ENCODE measurements at places on chromosomes 1 and 21.

- DNase-seq: no peak
These were observed 88.7 kb downstream of the HLX start for GRCh38 chr1:220967911-220968310.

DNA sequence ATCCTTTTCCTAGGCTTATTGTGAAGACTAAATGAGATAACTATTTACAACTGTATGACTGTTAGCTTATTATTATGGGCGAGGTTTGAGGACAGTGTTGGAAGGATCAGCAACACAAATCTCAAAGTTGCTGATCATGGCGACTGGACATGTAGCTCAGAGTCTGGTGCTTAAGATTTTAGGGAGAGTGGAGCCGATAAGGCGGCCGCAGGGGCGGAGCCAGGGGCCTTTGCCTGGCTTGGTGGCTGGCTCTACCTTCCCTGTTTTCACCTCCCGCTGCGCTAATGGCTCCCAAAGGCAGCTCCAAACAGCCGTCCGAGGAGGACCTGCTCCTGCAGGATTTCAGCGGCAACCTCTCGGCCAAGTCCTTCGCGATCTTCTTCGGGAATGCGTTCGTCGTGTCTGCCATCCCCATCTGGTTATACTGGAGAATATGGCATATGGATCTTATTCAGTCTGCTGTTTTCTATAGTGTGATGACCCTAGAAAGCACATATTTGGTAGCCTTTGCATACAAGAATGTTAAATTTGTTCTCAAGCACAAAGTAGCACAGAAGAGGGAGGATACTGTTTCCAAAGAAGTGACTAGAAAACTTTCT lies 45.5 kb downstream of the GIPC2 start:
- no peak for DNase-seq

DNA sequence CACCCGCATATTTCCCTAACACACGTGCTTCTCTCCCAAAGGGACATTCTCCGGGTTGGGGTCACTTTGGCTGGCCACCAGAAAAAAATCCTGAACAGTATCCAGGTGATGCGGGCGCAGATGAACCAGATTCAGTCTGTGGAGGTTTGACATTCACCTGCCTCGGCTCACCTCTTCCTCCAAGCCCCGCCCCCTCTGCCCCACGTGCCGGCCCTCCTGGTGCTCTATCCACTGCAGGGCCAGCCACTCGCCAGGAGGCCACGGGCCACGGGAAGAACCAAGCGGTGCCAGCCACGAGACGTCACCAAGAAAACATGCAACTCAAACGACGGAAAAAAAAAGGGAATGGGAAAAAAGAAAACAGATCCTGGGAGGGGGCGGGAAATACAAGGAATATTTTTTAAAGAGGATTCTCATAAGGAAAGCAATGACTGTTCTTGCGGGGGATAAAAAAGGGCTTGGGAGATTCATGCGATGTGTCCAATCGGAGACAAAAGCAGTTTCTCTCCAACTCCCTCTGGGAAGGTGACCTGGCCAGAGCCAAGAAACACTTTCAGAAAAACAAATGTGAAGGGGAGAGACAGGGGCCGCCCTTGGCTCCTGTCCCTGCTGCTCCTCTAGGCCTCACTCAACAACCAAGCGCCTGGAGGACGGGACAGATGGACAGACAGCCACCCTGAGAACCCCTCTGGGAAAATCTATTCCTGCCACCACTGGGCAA lies 59.1 kb downstream of the LACTBL1 start:
- no peak for DNase-seq

DNA sequence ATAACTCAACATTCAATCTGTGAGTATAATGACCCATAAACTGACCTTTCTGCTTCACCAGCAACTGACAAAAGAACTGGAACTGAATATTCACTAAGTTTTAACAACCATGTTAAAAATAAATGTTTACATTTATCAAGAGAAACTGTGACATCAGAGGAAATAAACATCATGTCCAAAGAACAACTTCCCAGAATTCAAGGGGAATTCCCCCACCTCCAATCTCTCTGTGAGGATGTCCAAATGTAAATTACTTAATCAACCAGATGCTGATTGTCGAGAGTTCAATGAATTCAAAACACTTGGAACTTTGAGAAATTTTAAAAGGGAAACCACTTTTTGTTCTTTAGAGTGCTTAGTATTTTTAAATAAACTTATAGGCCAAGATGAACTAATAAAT lies 365.6 kb upstream of the ADGRL2 start:
- DNase-seq: no peak

GRCh38 chr21:39775816-39776215 lies 30.8 kb downstream of the IGSF5 start:
- no peak for DNase-seq

- no peak for DNase-seq
These were observed 57.8 kb downstream of the BCAR3 start for GRCh38 chr1:93623875-93624274.

Data from T-helper 2 cell treated with Interferon-gamma antibody and Interleukin-4, amounts not matched to agents 5 μg/mL and 100 μg/mL, for 36 hours (primary cell).